ENCODE measurements at places on chromosomes 3 and 15.

- DNase-seq = no peak
These were observed 18.5 kb upstream of the IL1RAP start for GRCh38 chr3:190495354-190495753.

DNA sequence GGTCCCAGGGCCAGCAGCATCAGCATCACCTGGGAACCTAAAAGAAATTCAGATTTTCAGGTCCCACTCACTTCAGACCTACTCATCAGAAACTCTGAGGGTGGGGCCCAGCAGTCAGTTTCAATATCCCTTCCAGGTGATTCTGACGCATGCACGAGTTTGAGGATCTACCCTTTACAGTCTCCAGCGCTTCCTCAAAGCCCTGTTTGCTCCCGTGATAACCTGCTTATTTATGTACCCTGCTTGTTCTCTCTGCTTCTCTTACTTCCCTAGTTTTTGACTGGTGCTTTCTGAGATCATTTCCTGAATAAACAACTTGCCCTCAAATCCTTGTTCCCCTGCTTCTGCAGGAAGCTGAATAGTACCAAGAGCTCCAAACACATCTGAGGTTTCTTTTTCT lies 245.3 kb downstream of the ZNF621 start:
- DNase-seq = no peak

DNA sequence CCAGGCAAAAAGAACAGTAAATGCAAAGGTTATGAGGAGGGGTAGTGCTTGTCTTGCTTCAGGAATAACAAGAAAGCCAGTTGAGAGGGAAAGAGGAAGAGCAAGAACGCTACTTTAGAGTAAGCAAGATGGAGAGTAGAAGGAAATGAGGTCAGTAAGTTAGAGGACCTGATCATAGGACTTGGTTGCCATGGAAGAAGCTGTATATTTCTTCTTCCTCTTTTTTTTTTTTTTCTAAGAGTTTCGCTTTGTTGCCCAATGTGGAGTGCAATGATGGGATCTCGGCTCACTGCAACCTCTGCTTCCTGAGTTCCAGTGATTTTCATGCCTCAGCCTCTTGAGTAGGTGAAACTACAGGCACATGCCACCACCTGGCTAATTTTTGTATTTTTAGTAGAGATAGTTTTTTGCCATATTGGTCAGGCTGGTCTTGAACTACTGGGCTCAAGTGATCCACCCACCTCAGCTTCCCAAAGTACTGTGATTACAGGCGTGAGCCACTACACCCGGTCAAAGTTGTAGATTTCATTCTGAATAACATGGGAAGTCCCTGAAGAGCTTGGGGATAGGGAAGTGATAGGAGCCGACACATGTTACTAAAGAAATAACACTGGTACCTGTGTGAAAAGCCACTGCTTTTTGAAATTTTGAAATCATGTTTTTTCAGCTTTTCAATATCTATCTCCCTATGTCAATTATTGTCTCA lies 527.9 kb upstream of the NAALADL2 start:
- no peak for DNase-seq

- no peak for DNase-seq
These were observed 17.0 kb downstream of the CX3CR1 start for GRCh38 chr3:39262846-39263245.

GRCh38 chr15:66069751-66070150 lies 183.8 kb downstream of the MEGF11 start:
- DNase-seq = no peak

All from fibroblast of skin of right quadriceps (primary cell).